Esophagus mucosa (tissue), 1 donor: ENCODE measurements at places on chromosomes 5 and 9. TPM values are rescaled to one million over a fixed set of nuclear protein-coding genes. Genes with fewer than 3 reads are reported as not detected.

DNA sequence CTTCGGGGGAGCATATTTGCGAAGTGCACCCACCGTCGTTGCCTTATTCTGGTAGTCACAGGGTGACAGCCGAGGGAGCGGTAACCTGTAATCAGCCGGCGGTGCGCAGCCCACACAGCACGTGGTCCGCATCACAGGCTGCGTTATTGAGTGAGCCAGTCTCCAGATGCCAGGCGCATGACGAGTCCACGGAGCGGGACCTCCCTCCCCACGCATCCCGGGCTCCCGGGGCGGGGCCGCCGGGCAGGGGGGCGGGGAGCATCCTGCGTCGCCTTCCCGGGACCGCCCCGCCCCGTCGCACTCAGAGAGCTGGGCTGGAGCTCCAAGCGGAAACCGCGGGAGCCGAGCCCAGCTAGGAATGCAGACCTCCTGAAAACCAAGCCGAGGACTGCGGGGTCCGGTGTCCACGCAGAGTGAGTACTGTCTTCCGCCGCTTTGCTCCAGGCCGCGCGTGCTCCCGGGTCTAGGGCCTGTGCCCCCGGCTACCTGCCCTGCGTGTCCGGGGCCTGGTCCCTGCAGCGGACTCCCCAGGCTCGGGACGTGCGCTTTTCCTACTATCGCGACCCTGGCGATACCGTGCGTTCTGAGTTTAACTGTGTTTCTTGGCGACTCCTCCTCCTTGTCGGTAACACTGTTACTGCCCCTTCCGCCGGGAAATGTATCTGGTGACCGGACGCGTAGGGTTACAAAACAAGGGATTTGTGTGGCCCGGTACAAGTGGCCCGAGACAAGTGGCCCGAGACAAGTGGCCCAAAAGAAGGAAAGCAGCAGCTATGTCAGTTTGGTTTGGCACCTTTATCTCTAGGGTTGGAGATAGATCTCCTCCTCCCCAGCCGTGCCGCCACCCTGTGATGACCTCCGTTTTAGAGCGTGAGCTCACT is 40.6 kb downstream of the CAST start:
- ATAC-seq: peak; percentile 92

Gene PCDHA11
- total RNA-seq: not detected

- no peak for ATAC-seq
Observed at GRCh38 chr9:106843371-106843770, 19.6 kb upstream of the ZNF462 start.

Gene MEIKIN
- total RNA-seq: not detected
